ENCODE measurements at places on chromosomes 12 and 14. TPM values are rescaled to one million over a fixed set of nuclear protein-coding genes. Genes with fewer than 3 reads are reported as not detected.

- DNase-seq: no peak
Measured at GRCh38 chr12:104136577-104136976, 1.4 kb downstream of the NFYB start.

The CCDC184 gene
- 12.6 TPM for total RNA-seq

- DNase-seq: no peak
Measured at GRCh38 chr12:46798648-46799047, 27.1 kb downstream of the SLC38A4 start.

The ADAMTS20 gene
- 2.0 TPM for total RNA-seq

The MGP gene
- not detected for total RNA-seq

DNA sequence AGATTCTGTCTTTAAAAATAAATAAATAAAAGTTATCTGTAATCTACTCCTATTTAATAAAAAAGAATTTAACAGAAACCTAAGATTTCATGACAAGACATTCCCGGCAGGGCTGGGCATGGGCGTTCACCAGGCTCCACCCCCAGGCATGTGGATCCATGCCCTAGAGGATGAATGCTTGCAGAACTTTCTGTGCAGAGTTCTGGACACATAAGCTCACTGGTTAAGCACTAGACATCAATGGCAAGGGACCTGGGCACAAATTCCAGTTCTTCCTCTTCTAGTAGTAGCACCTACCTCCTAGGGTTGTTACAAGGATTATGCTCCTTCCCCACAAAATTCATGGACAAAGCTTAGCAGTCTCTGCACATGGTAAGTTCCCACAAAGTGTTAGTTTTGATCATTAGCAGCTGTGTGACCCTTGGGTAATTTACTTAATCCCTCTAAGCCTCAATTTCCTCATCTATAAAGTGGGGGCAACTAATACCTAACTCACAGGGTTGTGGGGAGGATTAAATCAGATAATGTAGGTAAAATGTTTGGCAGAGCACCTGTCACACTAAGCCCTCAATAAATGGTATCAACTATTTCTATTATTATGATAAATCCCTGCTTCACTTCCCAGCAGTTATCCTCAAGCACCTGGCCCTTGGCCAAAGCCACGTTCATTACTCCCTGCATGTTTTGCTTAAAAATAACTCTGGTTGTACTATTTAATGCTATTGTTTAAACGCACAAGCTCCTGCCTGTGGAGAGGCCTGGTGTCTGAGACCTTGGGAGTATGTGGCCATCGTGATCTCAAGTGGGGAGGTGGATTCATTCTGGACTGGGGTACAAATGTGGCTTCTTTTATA is 9.8 kb downstream of the GALNT6 start:
- DNase-seq: no peak

DNA sequence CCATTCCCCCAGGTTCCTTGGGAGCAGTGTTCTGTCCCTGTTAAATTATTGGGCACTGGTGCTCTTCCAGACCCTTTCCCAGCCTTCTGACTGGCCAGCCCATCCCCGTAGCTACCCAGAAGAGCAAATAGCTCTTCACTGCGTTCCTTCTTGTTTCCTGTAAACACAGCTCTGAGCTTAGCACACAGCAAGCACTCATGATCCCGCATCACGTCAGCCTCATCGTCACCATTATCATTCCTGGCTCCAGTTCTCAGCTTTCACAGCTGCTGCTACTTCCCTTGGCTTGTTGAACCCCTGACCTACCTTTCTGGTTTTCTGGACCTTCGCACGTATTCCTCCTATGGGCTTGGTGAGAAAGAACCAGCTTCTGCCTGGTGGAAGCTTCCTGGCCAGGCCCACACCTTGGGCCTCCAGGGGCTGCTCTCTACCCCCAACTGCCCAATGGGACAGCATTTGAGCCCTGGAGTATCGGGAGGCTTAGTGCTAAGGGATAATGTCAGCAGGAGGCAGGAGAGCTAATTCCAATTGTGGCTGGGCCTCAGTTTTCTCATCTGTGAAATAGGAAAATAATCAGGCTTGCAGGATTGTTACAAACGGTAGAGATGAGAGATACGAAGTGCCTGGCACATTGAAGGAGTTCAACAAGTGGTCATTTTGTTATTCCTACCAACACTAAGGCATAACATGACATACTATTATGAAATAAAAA is 22.6 kb upstream of the PAPOLA start:
- no peak for DNase-seq

The GPR65 gene
- not detected for total RNA-seq

GRCh38 chr14:102659797-102660196 is 67.3 kb downstream of the RCOR1 start:
- DNase-seq: no peak

GRCh38 chr12:68359674-68360073 is 27.5 kb upstream of the MDM1 start:
- DNase-seq: no peak

The MYH6 gene
- not detected for total RNA-seq

DNA sequence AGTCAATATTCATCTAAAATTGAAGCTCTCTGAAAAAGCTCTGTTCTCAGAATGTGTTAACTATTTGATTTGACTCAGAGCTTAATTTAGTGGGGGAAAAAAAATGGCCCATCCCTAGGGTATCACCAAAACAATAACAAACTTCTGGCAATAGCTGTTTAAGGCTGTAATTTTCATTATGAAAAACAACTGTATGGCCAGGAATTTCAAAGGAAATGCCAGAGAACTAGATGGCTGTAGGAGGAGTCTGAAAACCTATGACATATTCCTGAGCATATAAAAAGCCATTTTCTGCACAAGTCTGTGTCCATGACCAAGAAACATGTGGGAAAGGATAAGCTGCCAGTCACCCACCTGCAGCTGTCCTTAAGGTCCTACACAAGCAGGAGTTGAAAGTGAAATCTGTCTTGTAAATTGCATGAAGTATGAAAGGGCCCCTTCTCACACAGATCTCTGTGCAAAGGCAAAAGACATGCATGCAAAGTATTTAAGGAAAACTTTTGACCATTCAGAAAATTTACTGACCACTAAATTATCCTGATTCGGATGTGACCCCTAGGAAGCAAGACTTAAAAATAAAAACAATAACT is 299.1 kb downstream of the BTG1 start:
- no peak for DNase-seq

The DEGS2 gene
- total RNA-seq: not detected

DNA sequence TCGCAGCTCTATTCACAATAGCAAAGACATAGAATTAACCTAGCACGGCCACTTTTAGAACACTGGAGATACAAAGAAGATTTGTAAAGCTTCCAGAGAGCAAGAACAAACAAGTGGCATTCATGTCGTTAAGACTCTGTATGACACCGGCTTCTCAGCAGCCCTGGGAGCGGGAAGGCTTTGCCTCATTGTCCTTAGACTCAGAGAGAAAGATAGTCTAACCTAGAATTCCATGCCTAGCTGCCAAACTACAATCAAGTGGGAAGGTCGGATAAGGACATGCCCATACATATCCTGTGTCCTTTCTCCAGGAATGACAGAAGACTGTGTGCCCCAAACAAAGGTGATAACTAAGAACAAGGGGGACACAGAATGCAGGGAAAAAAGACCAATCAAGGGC is 1038.3 kb downstream of the BCL11B start:
- no peak for DNase-seq
